ENCODE measurements at places on chromosomes 7 and 10. TPM values are rescaled to one million over a fixed set of nuclear protein-coding genes. Genes with fewer than 3 reads are reported as not detected.

DNA sequence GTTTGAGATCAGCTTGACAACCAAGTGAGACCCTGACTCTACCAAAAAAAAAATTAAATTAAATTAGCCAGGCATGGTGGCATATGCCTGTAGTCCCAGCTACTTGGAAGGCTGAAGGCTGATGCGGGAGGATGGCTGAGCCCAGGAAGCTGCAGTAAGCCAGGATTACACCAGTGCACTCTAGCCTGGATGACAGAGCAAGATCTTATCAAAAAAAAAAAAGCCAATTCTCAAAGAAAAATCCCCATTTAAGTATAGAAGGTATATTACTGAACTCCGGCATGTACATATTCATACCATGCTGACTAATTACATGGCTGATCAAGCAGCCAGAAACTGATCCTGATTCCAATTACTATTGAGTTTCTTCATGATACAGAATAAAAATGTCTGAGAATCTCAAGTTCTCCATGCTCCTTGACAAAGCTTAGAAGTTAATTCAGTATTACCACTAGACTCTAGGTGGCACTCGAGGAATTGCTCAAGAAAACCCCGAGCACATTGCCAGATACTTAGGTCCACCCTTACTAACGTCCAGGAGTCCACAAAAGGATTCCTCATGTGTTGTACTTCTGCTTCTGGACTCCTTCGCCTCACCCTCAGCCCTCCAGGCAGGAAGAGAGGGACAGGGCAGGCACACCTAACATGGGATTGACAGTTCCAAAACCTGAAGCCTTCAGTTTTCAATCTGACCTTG lies 148.9 kb downstream of the PARD3 start:
- DNase-seq = peak; percentile 77

DPYSL4 gene
- polyA plus RNA-seq = 5.0 TPM

DNA sequence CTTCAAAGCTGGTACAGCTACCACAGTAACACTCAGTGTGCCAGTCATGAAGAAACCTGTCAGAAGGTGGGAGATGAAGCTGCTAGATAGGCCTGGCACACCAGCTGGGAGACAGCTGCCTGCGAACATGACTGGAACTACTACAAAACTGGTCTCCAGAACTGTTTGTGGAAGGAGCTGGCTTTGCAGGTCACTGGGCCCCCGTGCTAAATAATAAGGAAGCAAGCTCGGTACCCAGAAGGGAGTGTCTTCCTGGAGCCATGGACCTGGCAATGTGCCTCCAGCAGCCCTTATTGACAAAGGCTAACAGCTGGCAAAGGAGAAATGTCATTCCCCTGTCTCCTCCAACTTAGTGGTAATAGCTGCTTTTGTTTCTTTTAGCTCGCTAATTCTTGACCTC lies 1217.6 kb upstream of the LRRN3 start:
- DNase-seq = no peak

GRCh38 chr10:77501846-77502261 lies 135.8 kb downstream of the KCNMA1 start:
- no peak for DNase-seq

DNA sequence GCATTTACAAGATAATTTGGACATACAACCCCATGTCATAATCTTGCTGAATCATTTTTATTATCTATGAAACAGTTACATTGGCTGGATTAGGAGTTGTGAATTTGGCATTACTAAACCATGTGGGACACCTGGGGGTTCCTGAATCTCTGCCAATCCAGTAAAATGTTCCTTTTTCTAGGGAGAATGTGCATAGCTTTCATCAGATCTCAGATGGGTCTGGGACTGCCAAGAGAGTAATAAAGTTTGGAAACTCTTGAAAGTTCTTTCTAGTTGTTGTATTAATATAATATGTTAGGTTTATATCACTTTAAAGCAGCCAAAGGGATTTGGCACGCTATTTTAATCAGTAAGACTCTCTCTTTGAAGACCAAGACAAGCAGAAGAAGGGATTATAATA lies 62.7 kb downstream of the SEMA3E start:
- no peak for DNase-seq
